ENCODE measurements at places on chromosomes 11 and 22.

DNA sequence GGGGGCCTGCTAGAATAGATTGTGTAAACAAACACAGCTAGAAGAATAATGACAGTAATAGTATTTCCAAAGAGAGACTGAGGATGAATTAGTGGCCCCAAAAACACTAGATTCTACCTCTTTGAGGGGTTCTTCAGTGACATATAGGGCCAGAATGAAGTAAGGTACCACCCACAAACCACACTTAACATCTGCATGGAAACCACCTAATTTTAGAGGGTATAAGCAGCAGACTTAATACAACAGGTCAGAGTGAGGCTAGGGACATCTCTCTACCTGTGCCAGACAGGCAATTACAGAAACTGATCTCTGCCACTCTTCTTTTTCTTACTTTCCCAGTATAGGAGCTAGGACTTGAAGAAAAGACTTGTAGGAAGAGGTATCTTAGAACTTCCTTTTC lies 20.1 kb downstream of the ELP4 start:
- DNase-seq: no peak

- DNase-seq: no peak
These were observed 1.5 kb downstream of the APOL6 start for GRCh38 chr22:35649636-35650250.

- peak; percentile 35 for DNase-seq
These were observed 8.6 kb upstream of the MMP8 start for GRCh38 chr11:102733232-102733875.

GRCh38 chr11:65778901-65779668 lies 1.7 kb downstream of the AP5B1 start:
- DNase-seq: no peak

GRCh38 chr22:30054764-30055069 lies 25.5 kb upstream of the HORMAD2 start:
- DNase-seq: no peak

- DNase-seq: no peak
These were observed 85.5 kb upstream of the B3GAT1 start for GRCh38 chr11:134497586-134497985.

DNA sequence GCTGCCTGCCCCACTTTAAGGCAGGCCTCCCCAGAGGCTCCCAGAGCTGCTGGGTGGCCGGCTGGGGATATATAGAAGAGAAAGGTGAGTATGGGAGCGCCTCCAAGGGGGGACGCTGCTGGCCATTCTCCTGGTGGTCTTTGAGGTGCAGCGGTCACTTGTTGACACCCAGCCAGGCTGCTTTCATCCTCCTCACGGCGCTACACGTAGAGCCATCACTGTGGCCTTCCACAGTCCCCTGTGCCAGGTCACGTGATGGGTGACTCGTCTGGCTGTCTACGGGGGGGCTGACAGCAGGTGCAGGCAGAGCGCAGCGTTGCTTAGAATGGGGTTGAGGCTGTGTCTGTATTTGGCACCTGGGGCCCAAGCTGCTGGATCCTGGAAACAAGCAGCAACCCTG lies 1.9 kb downstream of the ACR start:
- DNase-seq: no peak

DNA sequence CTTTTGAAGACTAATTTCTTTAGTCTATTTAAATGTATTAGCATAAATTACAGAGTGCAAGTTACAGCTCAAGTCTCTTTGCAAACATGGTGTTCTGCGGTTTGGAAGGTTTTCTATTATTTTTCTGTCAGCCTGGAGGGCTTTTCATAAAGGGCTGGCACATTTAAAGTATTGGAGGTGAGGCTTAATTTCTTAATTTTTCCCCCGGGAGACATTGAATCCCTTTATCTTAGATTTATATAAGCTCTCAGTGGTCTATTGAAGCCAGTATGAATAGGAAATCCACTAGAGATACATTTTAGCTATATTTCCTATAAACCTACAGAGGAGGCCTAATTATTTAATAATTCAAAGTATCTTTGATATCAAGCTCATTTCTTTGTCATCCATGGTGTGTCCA lies 102.7 kb upstream of the CLPB start:
- no peak for DNase-seq

GRCh38 chr11:9625728-9626127 lies 38.1 kb upstream of the SWAP70 start:
- DNase-seq: no peak

GRCh38 chr11:86444981-86445380 lies 70.3 kb downstream of the CCDC81 start:
- no peak for DNase-seq

GRCh38 chr22:41595703-41596102 lies 6.1 kb upstream of the PMM1 start:
- no peak for DNase-seq

All from NCI-H2081 treated with DMSO at 0.1 percent for 48 hours (cell line).